Cortex of kidney (tissue), 1 donor: ENCODE measurements at places on chromosomes 7 and 10.

GRCh38 chr10:114879093-114879492 lies 57.5 kb downstream of the FHIP2A start:
- DNase-seq: no peak

DNA sequence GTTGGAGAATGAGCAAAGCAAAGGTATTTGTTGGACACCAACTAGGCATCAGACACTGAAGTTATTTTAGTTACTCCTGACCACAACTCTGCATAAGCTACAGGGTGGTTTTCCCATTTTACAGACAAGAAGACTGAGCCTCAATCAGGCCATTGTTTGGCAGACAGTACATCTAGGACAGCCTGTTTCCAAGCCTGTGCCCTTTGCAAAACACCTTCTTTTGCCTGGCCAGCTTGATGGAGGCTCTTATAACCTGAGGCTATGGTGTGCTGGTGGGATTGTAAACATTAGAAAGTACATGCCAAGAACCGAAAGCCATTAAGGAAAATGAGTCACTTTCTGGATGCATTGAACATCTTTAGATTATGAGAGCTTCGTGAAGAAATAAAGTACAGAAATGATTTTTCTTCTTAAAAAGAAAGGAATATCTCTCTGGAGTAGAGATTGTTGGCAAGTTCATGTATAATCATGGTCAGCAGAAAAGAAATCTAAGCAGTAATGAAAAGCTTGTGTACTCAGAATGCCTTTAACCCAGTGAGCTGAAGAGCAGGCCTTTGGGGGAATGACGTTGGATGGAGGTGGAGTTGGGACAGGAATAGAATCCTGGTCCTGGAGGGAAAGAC lies 140.6 kb downstream of the KIAA1217 start:
- no peak for DNase-seq

DNA sequence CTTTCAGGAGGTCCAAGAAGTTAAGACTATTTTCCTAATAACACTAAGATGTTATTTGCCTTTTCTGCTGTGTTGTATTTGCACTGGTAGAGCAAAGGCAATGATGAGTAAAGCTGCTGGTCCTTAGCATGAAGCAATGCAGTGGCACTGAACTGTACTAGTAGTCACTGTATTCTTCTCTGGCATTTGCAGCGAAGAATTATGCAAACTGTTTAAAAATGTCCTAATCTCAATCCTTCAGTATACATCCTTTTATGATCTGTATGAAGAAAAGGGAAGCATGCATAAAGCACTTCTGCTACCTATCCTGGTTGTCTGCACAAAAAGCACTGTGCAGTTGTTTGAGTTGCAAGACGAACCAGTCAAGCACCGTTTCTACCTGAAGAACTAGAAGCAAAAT lies 20.4 kb downstream of the IGF2BP3 start:
- DNase-seq: no peak

GRCh38 chr10:17578603-17579002 lies 38.6 kb downstream of the HACD1 start:
- DNase-seq: no peak

GRCh38 chr7:142884286-142884640 lies 1.3 kb downstream of the TRPV6 start:
- DNase-seq: no peak

DNA sequence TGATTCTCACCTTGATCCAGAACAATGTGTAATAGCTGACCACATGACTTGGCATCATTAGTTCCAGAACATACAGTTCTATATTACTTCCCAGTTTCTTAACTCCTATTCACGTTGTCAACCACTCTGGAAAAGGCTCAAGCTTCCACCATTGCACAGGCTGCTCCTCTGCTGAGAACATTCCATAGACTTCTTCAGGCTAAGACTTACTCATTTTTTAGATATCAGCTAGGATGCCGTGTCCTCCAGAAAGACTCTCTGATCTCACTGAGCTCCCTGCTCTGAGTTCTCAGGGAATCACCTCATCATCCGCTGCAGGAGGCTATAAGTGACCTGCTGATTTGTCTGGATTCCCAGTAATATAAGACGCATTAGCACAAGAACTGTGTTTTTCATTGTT lies 73.1 kb downstream of the HTR7 start:
- no peak for DNase-seq

- no peak for DNase-seq
These were observed 9.7 kb upstream of the ANKRD7 start for GRCh38 chr7:118214833-118215182.

DNA sequence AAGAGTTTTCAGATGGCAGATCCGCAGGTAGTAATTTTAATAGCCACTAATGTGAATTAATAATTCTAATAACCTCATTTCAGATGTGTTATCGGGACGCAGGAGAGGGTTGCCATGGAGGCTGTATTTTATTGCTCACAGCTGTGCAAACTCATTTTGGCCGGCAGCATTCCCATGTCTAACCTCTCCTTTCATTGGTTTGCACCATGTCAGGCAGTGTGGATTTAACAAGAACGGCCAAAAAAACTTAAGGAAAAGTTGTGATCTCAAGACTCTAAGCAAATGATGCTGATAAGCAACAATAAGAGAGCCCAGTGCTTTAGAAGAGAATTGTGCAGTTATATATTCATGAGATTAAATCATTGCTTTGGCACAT lies 88.7 kb upstream of the NRP1 start:
- DNase-seq: no peak

DNA sequence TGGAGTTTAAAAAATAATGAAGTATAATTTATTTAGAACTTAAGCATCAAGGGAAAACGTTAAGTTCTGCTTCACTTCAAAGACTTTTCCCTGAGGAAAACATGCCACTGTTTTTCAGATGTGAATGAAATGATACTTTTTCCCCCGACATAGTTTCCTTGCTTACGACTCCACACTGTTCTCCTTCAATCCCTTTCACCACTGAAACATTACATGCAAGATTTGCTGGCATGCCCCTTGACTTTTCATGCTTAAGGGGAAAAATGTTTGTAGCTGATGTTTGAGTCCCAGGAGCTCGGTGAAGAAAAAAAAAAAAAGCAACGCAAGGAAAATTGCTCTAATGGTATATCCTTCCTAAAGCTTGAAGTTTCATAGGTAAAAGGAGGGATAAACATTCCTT lies 10.0 kb downstream of the GLI3 start:
- no peak for DNase-seq

- DNase-seq: no peak
These were observed 115.2 kb downstream of the RNLS start for GRCh38 chr10:88467835-88468485.

DNA sequence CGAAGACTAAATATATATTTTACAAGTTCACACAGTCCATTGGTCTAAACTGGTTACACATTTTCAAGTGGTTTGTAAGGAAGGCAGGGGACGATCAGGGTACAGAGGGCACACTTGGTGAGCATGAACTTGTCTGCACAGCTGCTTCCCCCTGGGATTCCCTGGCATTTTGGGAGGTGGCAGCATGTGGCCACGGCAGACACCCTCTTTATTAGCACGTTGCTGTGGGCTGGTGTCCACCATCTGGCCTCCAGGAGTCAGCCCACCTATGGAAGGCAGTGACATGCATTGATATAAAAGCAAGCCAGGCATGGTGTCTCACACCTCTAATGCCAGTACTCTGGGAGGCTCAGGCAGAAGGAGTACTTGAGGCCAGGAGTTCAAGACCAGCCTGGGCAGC lies 350.2 kb downstream of the TYW1 start:
- DNase-seq: no peak
